Fibroblast of skin of scalp (primary cell): ENCODE measurements at places on chromosomes 3 and 15.

GRCh38 chr3:14258906-14259904, 80.6 kb downstream of the LSM3 start:
- no peak for DNase-seq

DNA sequence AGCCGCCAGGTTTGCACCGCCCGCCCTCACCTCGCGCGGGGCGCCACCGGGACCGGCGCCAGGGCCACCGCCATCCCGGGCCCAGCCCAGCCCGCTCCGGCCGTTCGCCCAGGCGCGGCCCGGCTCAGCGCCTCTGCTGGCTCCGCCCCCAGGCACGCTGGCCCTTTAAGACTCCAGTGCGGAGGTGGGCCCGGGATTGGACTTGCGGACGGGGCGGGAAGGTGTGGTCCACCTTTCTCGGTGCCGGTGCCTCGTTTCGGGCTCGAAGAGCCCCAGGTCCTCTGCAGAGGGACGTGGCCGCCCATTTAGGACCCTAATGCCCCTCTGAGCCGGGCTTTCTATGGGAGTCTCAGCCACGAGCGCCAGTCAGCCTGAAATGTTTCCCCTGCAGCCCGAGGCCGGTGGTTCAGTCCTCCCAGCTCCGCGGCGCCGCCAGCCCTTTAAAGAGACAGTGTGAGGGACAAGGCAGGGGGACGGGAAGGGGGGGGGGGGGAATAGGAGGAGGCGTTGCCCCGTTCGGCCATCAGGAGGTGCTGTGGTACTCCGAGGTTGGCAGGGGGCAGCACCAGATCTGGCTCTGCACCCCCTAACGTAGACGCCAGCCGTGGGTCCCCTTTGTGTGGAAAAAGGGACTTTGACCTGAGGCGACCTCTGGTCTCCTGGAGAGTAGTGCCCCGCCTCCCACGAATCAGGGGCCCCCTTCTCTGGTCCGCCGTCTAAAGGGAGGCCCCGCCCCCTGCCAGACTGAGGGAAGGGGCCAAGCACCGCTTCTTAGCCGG, 1.0 kb downstream of the HYAL2 start:
- DNase-seq = peak; percentile 91

DNA sequence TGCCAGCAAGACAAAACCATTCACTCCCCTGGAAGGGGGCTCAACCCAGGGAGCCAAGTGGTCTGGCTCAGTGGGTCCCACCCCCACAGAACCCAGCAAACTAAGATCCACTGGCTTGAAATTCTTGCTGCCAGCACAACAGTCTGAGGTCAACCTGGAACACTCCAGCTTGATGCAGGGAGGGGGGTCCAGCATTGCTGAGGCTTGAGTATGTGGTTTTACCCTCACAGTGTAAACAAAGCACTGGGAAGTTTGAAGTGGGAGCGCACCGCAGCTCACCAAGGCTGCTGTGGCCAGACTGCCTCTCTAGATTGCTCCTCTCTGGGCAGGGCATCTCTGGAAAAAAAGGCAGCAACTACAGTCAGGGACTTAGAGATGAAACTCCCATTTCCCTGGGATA, 81.7 kb downstream of the MSL2 start:
- no peak for DNase-seq

GRCh38 chr3:97815149-97815917, 6.5 kb upstream of the CRYBG3 start:
- no peak for DNase-seq

DNA sequence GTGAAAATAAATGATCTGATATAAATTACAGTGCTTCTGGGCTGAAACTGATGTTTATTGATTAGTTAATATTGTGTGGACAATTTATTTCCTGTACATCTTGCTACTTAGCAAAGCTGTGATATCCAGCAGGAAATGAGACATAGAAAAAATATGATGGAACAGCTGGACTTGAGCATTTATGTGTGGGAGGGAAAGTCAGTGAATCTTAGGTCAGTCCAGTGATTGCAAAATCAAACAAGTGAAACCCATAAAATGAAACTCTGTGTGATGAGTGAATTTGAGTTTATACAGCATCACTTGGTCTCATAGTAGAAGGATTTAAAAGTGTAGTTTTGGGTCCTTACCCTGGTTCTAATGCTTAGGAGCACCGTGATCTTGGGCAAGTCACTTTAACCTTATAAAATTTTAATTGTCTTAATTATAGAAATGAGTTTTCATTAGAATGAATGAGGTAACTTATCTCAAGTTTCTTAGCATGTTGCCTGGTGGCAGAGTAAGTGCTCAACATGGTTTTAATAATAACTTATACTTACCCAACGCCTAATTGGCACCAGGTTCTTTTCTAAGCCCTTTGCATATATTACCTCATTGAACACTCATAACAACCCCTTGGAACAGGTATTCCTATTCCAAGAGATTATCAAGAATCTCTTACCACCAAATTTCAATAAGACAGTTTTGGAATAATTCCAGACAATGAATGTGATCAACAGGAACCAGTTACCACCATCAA, 194.6 kb downstream of the ADAMTSL3 start:
- peak; percentile 61 for DNase-seq
